ENCODE measurements at places on chromosomes 1 and 21.

DNA sequence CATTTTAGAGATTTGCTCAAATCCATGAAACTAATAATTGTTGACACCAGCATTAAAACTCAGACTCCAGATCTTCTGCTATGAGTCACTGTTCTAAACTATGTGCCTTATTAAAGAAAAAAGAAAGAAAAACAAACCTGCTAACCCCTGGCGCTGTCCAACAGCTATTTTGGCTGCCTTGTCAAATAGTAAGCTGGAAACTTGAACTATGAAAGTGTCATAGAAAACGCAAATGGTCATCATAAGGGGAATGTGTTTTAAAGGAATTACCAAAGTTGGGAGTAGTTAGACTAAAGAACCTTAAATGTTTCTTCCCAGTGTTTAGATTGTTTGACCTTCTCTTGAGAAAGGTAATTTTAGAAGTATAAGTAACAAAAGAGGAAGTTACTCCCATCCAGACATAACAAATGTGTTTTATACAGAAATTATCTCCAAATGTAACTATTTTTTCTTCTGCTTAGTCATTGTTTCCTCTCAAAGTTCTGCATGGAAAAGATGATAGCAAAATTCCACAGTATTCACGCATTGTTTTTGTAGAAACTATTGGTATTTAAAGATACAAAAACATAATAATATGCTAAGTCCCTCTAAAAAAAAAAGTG lies 272.4 kb downstream of the TPR start:
- DNase-seq, result no peak

- no peak for DNase-seq
These were observed 43.6 kb upstream of the GRHL3 start for GRCh38 chr1:24275510-24275909.

DNA sequence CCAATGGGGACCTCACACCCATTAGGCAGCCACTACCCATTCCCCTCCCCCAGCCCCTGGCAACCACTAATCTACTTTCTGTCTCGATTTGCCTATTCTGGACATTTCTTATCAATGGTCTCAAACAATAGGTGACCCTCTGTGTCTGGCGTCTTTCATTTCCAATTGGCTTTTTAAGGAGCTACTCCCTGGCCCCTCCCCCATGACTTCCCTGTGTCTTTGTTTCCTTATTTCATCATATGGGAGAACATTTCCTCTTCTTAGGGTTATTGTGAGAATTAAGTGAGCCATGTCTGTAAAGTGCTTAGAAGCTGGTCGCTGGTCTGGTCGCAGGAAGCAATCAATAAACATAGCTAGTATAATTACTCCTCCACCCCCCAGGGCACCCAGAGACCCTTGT lies 80.9 kb downstream of the SPSB1 start:
- no peak for DNase-seq

DNA sequence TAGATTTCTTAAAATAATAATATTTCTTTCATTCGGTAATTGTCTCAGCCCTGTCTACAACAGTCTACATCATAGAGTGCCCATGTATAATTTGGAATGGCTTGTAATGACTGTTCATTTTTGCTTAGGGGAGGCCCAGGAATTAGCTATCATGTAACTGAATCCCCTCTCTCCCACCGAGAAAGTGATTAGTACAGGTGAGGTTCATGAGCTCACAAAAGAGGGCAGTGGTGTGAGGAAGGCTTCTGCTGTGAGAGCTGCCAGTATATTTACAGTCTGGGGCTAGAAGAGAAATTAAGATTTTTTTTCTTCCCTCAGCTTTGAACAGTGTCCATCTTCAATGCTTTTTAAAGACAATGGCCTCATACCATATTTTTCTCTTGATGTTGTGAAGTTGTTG lies 340.7 kb downstream of the ADGRL2 start:
- no peak for DNase-seq

- peak; percentile 38 for DNase-seq
These were observed at the start of gene RGL1 for GRCh38 chr1:183804916-183805841. RGL1 (plus strand) TSS chr1:183805120; CDS start chr1:183805298, 178 bp downstream.

- no peak for DNase-seq
These were observed 2.8 kb downstream of the LINGO4 start for GRCh38 chr1:151802372-151802771.

DNA sequence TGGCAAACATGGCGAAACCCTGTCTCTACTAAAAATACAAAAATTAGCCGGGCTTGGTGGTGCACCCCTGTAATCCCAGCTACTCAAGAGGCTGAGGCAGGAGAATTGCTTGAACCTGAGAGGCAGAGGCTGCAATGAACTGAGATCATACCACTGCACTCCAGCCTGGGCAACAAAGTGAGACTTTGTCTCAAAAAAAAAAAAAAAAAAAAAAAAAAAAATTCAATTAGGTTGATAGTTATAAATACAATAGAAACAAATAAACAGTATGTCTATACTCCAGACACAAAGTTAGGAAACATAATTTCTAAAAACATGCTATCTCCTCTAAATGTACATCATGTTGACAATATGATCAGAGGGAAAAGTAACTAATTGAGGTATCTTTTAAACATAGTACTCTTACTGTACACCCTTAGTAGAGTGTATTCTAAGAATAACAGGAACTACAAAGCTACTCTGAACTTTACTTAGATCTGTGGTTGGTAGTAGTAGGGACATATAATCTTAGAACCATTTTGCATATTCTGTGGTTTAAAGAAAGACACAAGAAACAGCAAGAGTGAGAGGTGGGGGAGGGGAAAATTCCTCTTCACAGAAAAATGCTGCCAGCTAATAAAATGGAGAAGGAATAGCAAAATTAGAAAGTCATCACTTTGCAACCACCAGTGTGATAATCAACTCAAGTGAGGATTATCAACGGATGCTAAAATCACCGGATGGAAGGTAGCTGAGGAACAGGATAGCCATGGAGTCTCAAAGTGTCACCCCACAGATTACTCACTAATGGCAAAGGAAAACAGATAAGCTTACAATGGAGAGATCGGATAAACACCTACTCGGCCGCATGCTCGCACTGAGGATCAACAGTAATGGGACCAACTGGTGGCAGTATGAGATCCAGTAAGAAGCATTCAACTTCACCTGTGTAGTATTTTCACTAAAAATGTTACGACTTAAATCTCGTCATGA lies 35.0 kb downstream of the MTOR start:
- no peak for DNase-seq
